Cardiac fibroblast (primary cell): ENCODE measurements at places on chromosomes 4 and X.

DNA sequence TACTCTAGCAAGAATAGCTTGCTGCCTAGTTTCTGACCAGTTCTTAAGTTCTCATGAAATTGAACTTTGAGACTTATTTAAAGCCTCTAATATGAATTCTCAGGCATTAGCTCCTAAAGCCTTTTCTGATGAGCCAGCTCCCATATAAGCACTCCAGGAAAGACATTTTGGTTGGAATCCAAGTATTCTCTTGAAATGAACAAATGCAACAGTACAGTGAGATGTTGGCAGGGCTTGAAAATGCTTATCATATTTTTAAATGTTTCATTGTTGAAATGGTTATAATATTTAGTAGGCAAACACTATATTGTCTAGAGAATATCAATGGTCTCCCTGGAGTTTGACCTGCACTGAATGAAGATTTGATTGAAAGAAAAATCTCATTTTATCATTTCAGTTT, 240.3 kb downstream of the ANK2 start:
- peak; percentile 65 for DNase-seq

DNA sequence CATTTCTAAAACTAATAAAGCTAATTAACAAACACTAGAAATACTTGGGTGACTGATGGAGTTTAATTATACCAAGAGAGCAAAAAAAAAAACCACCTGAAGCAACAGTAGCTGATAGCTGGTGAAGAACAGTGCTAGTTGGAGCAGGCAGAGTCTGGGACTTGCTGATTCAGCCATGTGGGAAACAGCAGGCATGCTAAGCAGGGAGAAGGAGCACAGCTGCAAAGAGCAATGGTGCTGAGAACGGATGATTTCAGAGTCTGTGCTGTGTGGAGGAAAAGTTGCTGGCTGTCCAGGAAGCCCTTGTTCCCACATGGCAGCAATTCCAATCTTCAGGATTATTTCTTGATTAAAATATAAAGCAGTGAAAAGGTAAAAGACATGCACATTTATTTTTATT, 68.8 kb downstream of the NPY1R start:
- DNase-seq, result no peak

DNA sequence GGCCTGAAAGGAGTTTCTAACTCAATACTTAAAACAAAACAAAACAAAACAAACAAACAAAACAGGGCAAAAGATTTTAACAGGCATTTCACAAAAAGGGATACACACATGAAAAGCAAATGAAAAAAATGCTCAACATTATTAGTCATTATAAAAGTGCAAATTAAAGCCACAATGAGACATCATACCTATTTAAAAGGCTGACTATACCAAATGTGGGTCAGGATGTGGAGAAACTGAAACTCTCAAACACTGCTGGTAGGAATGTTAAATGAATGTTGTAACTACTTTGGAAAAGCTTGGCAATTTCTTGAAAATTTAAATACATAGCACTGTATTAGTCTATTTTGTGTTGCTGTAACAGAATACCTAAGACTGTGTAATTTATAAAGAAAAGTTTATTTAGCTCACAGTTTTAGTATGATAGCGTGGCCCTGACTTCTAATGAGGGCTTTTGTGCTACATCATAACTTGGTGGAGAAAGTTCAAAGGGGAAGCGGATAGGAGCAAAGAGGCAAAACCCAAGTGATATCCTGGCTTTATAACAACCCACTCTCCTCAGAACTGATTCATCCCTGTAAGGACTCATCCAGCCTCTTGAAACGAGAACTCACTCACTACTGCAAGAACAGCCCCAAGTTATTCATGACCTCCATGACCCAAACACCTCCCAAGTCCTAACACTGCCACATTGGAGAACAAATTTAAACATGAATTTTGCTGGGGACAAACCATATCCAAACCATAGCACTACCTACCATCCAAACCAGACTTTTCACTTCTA, 214.0 kb downstream of the TEX11 start:
- DNase-seq, result no peak

GRCh38 chr4:185916683-185917082, 104.7 kb upstream of the SORBS2 start:
- DNase-seq, result no peak

- peak; percentile 78 for DNase-seq
These were observed 189.7 kb downstream of the TSPAN5 start for GRCh38 chr4:98468709-98469108.

DNA sequence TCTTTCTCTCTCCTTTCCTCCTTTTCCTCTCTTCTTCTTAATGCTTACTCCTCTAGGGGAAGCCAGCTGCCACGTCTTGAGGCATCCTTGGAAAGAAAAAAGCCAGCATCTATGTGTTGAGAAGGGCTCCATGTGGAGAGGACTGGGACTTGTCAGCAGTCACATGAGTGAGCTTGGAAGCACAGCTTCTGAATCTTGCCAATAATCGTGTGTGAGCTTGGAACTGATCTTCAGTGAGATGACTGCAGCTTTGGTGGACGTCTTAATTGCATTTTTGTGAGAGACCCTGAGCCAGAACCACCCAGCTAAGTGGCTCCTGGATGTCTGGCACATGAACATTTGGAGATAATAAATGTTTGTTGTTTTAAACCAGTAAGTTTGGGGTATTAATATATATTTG, 371.7 kb downstream of the SLITRK2 start:
- DNase-seq, result no peak

GRCh38 chrX:44189116-44189515, 154.4 kb downstream of the EFHC2 start:
- no peak for DNase-seq

GRCh38 chr4:18248611-18249010, 227.1 kb upstream of the LCORL start:
- no peak for DNase-seq

DNA sequence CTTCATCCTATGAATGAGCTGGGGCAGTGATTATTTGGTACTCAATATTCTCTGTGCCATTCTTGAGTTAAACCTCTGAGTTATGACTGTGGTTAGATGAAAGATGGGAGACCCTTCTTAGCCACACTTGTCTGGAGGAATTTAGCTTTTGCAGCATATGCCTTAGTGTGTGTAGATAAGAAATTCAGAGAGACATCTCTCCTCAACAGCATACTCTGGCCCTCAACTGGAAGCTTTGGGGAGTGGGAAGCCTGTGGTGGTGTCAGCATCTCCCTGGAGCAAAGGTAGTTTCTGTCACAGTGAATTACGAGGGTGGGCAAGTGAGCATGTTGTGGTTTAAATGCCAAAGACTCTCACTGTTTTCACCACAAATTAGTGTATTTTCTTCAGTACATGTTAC, 58.7 kb downstream of the UGT2A3 start:
- no peak for DNase-seq

- DNase-seq, result no peak
These were observed 12.8 kb downstream of the DCUN1D4 start for GRCh38 chr4:51855751-51856150.

GRCh38 chr4:123114084-123114914, 191.9 kb upstream of the NUDT6 start:
- no peak for DNase-seq

- DNase-seq, result no peak
These were observed 23.3 kb downstream of the RGS12 start for GRCh38 chr4:3316146-3316545.

DNA sequence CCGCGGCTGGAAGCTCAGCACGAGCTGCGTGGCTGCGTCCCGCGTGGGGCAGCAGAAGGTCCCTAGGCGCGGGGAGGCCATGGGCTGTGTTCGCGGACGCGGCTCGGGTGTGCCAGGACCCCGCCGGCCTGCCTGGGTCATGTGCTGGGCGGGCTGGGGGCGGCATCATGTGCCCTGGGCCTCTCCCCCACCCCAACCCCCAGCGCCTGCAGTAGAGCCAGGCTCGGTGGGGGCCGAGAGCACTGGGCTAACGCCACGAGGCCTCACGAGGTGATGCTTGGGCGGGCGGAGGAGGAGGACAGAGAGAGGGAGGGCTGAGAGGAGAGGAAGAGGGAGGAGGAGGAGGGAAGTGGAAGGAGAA, at the start of gene GPR143:
Gene GPR143, minus strand, starts transcription at position 111 of the 361 bp plus-strand sequence. Its CDS starts 30 bp downstream, at position 81.
- no peak for DNase-seq

DNA sequence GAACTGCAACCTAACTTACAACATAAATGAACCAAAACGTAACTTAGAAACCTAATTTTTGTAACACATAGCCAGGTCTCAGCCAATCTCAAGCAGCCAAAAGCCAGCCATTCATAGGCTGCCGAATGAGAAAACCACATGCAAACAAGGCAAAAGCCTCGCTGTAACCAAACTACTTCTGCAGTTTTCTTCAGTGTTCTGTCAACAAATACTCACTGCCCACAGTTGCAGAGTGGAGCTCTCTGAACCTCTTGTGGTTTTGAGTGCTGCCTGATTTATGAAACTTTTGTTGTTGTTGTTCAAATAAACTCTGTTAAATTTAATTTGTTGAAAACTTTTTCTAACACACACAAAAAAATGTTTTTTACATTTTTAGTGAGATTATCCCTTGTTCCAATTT, 251.2 kb downstream of the PAPSS1 start:
- no peak for DNase-seq

- peak; percentile 63 for DNase-seq
These were observed 34.4 kb upstream of the ANXA3 start for GRCh38 chr4:78517050-78517652.

DNA sequence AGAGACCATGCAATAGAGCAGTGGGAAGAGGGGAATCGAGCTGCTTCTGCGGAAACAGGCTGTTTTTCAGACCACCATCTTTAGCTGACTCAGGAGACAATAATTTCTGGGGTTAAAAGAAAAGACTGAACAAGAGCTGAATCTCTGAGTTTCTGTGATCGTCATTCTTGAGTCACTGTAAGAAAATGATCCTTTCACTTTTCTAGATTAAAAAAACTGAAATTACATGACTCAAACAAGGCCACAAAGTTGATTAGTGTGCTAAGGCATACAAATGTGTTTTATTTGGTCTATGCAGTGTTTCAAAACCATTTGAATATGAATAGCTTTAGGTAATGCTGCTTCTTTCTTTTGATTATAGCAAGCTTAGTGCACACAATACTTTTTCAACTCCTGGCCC, 194.4 kb upstream of the RPL34 start:
- DNase-seq, result peak; percentile 71

DNA sequence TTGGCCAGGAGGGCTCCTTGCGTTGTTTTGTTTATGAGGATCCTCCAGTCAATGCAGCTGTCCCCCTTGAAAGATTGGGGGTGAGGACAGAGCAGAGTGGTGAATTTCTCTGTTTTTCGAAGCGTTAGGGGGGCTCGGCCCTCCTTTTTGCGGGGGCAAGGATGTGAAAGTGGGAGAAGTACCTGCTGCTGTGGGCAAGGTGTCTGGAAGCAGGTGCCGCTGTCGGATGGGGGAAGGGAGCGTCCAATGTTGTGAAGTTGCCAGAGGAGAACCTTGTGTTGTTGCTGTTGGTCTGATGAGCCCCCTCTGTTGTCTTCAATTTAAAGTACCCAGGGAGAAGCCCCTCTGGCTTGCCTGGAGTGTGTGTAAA, 613 bp downstream of the GLRB start:
- no peak for DNase-seq

DNA sequence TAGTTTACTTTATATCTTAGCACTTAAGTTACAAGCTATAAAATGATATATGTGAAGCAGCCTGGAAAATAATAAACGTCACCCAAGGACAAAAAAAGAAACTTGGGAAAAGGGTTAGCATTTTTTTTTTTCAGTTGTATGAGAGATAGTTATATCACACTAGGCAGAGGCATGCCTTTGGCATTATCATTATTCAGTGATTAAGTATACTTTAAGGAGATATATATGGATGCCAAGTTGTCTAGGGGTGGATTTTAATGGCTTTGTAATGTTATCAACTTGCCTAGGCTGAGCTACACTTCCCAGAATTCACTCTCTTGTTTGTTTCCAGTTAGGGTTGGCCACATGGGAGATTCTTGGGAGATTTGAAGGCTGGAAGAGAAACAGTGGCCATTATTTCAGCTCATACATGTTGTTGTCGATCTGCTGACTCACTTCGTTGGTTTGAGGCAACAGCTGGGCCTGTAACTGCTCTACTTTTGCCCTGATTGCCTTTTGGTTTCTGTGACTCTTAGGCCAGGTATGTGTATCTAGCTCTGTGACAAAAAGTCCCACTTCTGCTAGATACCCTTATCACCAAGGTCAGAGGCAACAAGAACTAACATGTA, 11.5 kb upstream of the SRPX start:
- DNase-seq, result peak; percentile 74

GRCh38 chr4:104747635-104748034, 252.9 kb upstream of the CXXC4 start:
- DNase-seq, result no peak

GRCh38 chr4:37740546-37740945, 54.4 kb upstream of the RELL1 start:
- no peak for DNase-seq

GRCh38 chr4:80225595-80225994, 28.3 kb downstream of the PRDM8 start:
- DNase-seq, result no peak
